Stimulated activated CD4-positive, alpha-beta T cell treated with anti-CD3 and anti-CD28 coated beads, TNF-alpha, amount 100 ng/mL, for 1 hour (primary cell): ENCODE measurements at places on chromosomes 2 and 18.
A peak's percentile ranks its signal among the peaks of the same experiment; 100 is the strongest.

DNA sequence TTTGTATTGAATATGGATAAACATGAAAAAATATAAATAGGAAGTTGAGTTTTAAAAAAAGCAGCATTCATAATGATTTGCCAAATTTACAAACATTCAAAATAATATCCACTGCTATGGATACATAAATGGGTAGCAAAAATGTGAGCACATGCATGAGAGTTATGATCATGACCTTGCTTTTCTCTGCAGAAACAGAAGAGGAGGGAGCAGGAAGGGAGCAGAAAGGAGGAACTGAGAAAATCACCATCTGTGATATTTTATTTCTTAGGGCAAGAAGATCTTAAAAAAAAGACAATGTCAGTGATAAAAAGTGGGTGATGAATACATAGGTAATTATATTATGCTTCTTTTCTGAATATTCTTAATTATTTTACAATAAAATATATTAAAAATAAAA, 17.7 kb upstream of the CCDC93 start:
- DNase-seq = no peak

- DNase-seq = no peak
Observed at GRCh38 chr18:38801640-38802039, 1236.0 kb upstream of the CELF4 start.

DNA sequence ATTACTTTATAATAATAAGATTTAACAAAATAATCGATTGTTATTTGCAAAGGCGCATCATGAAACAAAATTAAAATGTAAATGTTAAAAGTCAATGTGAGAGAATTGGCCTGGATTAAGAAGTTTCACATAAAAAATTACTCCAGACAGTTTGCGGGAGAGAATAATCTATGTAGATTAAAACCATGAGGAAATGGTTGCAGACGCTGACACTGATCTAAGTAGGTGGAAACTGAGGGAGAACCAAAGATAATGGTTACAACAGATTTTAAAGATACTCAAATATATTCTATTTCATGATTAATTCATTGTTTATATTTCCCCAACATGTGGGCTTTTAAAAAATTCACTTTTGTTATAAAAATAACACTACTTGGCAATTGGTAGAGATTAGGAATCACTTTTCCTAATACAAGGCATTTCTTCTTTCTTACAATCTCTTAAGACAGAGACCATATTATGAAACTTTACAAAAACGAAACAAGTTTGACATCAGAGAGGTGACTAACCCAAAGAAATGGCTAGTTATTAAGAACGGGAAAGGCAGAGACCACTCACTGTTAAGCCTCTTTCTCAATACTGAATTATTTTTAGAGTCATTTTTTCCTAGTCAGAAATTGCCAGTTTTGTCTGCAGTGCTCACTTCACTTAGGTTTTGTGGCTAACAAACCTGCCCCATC, 1.6 kb downstream of the KANSL1L start:
- DNase-seq = no peak

GRCh38 chr2:7825591-7826312, 856.1 kb upstream of the ID2 start:
- DNase-seq = no peak

GRCh38 chr2:61633250-61633649, 95.1 kb upstream of the XPO1 start:
- no peak for DNase-seq

DNA sequence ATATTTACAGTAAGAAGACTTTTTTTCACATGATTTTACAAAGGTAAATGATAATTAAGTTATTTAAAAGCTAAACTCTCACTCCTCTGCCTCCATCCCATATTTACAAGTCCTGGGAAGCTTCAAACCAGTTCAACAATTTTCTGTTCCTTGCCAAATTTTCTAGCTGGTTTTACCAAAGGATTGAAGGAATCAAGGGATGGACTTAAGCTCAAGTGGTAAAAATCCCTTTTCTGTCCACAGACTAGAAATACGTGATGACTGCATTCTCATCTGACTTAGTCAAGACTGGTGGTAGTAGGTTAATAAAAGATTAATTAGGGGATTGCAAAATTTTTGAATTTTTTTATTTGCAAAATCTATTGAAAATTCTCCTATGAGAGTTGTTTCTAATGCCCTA, 297.3 kb downstream of the MTX2 start:
- DNase-seq = no peak

GRCh38 chr18:51617167-51617566, 419.7 kb upstream of the MEX3C start:
- DNase-seq = no peak

GRCh38 chr2:219562049-219563020, 9.0 kb downstream of the OBSL1 start:
- DNase-seq = no peak

DNA sequence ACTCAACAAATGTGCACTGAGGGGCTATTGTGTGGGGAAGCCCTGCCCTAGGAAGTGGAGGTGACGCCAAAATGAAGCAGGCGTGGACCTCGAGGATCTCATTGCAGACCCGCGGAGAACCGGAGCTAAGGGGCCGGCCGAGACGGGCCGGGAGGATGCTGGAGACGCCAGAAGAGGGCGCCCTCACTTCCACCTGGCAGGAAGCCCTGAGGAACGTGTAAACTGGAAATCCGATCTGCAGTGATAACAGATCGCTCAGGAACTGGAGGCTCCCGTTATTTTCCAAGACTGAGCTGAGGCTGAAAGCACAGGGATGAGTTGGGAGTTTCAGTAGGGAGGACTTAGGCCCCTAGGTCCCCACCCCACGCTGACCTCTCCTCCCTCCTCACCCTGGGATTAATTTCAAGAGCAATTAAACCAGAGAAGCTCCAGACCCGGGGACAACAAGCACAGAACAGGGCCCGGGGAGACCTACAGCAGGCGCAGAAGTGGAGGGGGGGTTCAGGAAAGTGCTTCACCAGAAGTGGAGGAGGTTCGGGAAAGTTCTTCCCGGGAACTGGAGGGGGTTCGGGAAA, 7.7 kb upstream of the COL6A3 start:
- peak; percentile 76 for DNase-seq

DNA sequence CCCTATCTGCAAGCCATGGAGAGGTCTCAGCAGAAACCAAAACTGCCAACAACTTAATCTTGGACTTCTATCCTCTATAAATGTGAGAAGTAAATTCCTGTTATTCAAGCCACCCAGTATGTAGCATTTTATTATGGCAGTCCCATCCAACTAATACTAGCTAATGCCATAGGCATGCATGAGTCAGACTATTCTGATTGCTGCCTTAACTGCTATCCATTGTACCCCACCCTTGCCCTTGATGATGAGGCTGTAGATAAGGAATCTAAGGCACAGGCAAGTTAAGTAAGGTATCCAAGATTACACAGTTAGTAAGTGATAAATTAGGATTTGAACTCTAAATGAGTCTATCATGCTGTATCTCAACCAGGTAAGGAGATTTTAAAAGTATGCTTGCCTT, 223.0 kb downstream of the UBE2E3 start:
- no peak for DNase-seq

DNA sequence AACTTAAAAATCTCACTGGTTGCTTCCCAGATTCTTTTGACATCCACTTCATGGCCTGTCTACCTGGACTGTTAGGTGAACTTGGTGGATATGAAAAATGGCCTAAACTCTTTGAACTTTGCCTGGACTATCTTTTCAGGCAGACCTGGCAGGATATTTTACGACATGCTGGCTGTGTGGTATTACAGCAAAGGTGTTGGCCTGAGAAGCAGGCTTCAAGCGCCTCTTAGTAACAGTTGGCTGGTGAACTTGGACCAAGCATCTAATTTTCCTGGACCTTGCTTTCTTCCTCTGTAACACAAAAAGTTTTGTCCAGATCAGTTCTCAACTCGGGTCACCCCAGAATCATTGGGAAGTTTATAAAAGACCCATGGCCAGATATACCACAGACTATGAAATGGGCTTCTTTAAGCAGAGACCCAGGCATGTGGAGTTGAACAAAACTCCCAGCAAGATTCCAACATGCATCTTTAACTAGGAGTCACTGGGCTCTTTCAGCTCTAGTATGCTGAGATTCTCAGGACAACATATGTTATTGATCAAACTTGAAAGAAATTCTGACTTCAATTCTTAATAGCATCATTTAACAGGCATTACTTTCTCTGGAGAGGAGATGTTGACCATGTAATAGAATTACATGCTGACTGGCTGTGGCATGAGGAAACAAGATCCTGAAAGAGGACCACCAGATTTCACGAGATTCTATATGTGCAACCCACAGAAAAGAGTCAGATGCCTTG, 4.4 kb downstream of the LYPD1 start:
- DNase-seq = no peak

- DNase-seq = no peak
Observed at GRCh38 chr18:34261865-34262780, 37.4 kb upstream of the NOL4 start.

DNA sequence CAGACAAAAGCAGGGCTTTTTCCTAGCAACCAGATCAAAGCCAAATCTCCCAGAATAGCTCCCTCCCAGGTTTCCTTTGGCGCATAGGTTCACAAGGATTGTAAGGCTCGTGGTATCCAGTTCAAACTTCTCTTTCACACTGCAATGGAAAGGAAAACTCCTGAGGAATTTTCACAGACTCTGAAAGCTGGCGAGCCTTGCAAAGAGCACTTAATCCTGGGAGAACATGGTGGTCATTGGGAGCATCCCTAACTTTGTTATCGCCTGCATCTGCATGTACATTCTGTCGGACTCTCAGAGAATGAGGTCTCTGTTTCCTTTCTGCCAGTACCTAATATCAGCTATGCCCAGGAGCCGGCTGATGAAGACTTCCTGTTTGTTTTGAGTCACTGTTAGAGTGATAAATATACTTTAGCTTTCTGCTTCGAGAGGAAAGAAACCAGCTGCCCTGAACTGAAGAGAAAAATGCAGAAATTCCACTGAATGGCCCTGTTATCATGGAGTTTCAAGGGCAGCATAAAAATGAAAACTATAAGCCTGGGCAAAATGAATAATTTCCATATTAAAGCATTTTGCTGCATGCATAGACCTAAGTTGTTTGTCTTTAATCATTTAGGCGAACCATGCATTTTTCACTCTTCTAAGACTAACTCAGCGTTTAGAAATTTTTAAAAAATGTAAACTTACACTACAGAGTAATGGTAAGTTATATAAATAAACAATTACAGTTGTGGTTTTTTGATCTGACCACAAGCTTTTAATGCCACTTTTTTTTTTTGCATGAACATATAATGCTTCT, 76.4 kb upstream of the ZEB2 start:
- DNase-seq = no peak

- no peak for DNase-seq
Observed at GRCh38 chr2:3493615-3494007, 25.7 kb downstream of the ADI1 start.

DNA sequence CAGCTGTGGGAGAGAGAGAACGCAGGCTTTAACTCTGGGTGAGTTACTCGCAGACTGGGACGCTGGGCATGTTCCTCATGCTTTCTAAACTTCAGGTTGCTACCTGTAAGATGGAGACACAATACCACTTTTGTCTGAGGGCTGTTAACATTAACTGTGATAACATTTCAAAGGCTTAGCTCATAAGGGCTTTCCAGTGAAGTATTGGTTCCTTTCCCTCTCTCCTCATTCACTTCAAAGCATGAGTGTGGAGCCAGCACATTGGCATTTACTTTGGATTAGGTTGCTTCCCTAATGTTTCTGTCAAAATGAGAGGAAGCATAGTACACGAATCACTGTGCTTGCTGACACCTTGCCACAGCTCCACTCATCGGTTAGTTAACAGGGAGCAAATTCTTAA, 30.2 kb downstream of the INSIG2 start:
- DNase-seq = no peak

GRCh38 chr2:42960842-42961180, 168.4 kb upstream of the HAAO start:
- DNase-seq = no peak

DNA sequence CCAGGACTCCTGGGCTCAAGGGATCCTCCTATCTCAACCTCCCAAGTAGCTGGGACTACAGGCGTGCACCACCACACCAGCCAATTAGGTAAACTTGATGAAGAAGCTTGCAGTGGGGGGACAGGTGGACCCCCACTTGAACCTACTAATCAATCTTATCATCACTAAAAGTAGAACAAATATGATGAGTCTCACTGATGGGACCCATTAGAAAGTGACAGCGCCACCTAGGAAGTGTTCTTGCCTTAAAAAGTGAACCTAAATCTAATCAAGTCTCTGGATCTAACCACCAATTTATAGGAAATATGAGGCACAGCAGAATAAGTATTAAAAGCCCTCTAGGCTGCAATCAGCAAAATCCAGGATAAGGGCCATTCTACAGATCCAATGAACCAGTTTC, 79.2 kb downstream of the BIN1 start:
- no peak for DNase-seq

GRCh38 chr2:196464311-196464710, 175.2 kb upstream of the CCDC150 start:
- DNase-seq = no peak

- DNase-seq = no peak
Observed at GRCh38 chr2:85978883-85979780, 90.3 kb upstream of the ST3GAL5 start.

DNA sequence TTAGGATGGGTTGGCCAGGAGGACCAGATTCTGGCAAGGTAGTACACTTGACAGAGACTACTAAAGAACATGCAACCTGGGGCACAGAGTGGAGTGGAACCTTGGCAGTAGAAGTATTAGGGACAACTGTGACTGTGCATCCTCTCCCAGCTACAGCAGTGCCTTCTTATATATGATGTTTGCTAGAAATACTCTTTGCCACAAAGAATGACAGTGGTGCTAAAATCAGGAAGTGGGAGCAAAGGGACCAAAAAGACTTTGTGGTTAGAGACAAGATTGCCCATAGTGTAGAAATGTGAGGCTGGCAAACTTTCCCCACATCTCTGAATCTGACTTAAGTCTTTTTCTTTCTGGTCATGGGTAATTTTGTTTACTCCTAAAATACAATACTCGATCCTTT, 9.4 kb upstream of the SLC38A11 start:
- no peak for DNase-seq

DNA sequence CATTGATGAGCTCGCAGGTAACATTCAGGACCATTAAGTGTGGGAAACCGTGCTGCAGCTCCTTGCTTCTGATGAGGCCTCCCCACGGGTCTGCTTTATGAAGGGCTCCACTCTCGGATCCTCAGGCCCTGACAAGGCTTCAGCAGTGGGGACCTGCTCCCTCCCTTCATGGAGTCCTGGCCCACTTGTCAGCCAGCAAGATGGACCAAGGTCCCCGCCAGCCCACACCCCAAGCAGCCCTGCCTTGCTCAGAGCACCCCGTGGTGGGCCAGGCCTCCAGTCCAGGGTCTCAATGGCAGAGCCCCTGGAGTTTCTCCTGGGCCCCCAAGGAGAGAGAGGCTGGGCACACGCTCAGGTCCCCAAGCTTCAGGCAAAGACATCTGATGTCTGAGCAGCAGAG, 41.5 kb downstream of the CROCC2 start:
- DNase-seq = no peak

GRCh38 chr2:190119257-190119656, 56.7 kb upstream of the MSTN start:
- no peak for DNase-seq
